Progenitor cell of endocrine pancreas (in vitro differentiated cells): ENCODE measurements at places on chromosomes 5 and 9.
A peak's percentile ranks its signal among the peaks of the same experiment; 100 is the strongest.

DNA sequence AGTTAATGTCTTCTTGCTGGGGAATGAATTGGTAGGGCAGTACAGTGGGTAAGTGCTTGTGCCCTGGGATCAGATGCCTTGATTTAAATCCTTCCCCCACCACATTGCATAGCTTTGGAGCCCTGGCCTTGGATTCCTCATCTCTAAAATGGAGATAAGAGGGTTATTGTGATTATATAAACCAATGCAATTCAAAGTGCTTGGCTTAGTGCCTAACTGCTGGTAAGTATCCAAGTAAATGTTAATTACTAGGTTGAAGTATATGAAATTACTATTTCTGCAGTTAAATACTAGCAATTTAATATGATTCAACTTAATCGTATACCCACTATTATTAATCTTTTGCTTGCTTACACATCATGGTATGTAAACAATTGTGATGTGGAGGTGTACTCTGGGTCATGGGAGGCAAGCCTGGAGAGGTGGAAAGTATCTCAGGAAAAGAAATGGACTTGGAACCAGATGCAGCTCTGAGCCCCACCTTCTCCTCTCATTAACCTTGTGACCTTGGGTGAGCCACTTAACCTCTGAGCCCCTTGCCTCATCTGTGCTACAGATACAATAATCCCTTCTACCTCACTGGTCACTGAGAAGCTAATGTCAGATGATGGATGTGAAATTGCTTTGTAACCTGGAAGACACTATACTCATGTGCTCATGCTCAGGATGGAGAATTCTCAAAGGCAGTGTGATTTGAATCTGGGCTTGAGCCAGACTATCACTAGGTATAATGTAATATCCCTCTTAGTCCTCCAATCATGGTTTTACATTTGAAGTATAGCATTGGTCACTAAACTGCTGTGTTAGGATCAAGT is 23.8 kb downstream of the NEUROG1 start:
- no peak for DNase-seq

- no peak for DNase-seq
These were observed 138.1 kb downstream of the MYO10 start for GRCh38 chr5:16797951-16798350.

DNA sequence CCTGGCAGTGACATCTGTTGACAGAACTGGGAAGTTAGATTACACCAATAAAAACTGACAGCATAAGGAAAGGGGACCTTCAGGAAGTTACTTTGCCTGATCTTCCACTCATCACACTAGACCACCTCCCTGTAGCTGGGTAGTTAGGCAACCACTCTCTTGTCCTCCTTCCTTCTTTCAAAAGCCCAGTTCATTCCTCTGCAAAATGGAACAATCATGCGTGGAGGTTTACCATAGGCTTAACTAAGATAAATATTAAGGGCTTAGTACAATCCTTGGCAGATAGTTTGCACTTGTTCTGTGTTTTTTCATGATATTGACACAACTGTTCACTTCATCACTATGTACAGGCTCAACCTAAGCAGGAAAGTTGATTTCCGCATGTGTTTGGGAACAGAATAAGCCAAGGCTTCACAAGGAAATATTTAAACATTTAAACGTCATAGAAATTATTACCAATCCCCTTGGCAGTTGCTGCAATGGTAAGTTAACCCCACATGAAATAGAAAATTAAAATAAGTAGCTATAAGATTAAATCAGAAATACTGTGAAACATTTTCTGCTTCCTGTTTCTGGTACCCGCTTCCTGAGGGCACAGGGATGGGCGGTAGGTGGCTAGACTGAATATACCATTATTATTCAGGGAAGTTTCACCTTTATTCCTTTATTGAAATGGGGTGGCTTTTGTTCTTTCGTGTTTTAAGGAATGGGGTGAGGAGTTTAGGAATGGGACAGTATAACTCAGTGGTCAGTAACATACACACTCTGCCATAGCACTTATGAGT is 9.9 kb upstream of the PTGER4 start:
- no peak for DNase-seq

DNA sequence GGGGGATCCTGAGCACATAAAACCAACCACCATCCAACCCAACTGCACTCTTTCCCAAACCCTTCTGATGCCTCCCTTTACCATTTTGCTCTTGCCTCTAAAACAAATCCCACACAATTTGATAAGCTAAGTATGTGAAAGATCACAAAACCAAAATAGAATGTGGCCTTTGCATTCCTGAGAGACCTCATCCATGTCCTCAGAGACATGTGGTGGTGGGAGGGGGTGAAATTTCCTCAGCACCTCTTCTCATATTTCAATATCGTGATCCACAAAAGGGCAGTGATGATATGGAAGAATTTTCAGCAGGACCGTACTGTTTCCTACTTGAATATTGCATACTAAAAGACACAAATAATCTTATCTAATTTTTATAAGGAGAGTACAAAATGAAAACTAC is 423.3 kb downstream of the TLE1 start:
- DNase-seq: no peak

DNA sequence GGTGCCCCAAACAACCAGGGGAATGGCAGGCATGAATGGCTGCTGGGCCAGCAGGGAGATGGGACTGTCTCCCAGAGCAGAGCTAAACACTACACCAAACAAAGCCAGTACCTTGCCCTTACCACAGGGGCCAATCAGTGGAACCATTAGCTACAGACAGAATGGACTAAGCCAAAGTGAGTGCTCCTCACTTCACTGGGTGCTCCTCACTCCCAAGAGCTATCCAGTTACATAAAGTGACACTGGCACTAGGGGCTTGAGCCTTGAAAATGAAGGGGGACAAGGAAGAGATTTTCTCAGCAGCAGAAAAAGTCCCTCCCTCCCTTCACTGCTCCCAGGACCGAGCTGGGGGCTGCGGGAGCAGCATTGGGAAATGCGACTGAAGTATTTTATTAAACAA is 110.9 kb upstream of the SHB start:
- DNase-seq: no peak

DNA sequence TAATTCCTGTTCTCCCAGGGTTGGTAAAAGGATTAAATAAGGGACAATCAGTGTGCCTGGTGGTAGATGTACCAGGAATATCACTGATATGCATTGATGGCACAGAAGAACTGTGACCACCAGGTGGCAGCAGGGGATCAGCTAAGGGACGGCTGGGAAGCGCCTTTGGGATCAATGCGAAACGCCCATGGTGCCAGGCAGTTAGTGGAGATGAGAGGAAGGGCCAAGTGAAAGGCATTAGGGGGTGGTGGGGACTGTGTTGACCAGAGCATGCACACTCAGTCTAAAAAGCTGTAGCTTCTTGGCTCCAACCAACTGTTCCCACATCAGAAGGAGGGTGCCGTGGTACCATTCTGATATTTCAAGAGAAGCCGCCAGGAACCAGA is 55.6 kb downstream of the ARHGEF37 start:
- peak; percentile 20 for DNase-seq

- DNase-seq: no peak
These were observed 137.7 kb downstream of the SYK start for GRCh38 chr9:90939351-90939750.

DNA sequence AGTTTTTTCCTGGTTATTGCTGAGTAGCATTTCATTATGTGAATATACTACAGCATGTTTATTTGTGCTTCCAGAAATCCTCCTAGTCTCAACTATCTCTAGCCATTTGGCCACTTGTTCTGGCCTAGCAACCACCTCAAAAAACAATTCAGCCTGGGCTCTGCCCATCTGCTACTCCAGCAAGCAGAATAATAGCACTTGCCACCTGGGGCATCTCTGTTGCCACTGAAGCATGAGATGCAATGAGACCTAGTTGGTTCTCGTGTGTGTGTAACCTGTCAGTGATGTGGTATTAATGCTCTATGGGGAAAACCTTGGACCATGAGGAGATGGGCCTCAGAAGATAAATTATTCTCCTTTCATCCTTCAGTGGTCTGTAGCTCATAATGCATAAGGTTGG is 129.5 kb downstream of the RNF180 start:
- no peak for DNase-seq

DNA sequence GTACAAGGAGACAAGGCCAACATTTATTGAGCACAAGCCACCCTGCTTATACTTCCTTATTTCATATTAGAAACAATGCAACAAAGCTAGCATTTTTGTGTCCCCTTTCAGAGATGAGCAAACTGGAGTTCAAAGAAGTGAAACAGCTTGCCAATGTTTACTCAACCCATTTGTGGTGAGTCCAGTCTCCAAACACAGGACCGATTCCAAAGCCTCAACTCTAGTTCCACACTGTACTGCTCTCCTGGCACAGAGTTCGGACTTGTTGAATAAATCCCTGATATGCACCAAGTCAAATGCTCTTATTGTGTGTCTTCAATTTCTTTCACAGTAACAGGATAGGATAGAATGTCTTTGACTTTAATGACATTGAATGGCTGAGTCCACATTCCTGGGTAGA is 604.8 kb upstream of the BRINP1 start:
- no peak for DNase-seq

GRCh38 chr5:71977311-71977710 is 130.0 kb upstream of the MAP1B start:
- DNase-seq: no peak

DNA sequence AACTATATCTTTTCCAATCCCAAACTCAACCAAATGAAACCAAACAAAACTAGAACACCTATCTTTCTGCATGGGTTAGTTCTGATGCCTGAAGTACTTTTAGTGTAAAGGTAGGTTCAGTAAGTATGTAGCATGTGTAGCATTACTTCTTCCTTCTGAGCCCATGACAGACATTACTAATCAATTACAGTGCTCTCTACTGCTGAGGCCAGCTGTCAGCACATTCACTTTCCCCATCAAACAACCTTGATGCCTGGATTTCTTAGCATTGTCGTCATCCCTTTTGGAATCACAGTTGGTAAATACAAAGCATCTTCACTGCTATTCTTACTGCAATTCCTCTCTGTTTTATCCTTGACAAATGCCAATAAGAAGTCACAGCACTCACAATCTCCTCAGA is 103.2 kb downstream of the PTTG1 start:
- no peak for DNase-seq

GRCh38 chr5:126499853-126500342 is 76.7 kb downstream of the GRAMD2B start:
- DNase-seq: no peak

DNA sequence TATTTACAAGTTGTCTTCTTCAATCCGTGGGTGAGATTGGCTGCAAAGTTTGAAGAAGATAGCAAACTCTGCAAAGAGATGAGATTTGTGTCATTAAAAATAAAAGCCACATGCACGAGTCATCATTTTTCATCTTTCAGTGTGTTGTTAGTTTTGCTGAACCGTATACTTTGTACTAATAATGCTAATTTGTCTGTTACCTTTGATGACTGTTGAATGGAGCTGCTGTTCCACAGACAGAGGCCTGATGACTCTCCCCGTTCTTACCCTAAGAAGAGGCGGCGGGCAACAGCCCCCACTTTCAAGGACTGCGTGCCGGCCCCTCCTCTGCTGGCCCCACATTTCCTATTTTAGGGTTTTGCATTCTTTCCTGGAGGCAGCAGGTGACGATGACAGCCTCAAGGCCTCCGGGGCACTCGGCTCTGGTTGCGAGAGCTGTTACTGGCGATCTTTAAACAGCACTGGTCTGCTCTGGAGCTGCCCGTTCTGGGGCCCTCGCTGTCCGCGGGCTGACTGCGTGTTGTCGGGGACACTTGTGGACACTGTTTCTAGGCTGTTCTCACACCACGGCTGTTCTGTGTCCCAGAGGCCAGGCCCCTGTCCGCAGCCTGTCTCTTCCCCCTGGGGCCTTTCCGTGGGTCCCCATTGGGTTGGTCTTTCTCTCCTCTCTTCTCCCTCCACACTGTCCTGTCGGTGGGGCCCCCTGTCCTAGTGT is 35.1 kb downstream of the NDUFS6 start:
- no peak for DNase-seq

- no peak for DNase-seq
These were observed 42.2 kb downstream of the ANKH start for GRCh38 chr5:14829396-14829795.

DNA sequence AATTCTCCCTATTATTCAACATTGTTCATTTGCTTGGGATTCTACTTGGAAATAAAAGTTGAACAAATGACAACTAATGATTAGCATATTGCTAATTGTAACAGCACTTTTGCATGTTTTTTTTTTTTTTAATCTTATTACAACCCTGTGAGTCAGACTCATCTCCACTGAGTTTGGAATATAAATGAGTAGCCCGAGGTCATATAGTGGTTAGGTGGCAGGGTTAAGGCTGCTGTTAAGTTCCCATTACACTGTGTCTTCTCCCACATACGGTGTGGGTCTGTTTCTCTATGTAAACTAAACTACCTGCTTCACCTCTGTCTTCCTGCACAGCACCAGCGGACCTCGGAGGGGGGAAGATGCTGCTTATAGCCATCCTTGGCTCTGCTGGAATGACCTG is 92.4 kb downstream of the EQTN start:
- DNase-seq: no peak

DNA sequence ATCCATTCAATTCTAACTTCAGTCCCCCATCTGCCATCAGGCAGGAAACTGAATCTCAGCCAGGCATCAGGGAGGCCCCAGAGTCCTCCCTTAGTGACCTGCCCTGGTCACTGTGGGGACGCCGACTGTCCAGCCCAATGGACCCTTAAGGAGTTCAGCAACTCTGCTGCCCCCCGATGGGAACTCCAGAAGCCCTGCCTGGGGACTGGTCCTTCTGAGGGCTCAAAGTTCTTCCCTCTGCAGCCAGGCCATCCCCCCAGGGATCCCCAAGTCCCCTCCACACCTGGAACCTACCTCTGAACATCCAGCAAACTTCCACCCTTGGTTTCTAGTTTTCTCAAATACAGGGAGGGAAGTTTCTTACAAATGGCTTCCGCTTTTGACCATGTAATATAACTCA is 76.8 kb downstream of the UBE2QL1 start:
- DNase-seq: no peak

DNA sequence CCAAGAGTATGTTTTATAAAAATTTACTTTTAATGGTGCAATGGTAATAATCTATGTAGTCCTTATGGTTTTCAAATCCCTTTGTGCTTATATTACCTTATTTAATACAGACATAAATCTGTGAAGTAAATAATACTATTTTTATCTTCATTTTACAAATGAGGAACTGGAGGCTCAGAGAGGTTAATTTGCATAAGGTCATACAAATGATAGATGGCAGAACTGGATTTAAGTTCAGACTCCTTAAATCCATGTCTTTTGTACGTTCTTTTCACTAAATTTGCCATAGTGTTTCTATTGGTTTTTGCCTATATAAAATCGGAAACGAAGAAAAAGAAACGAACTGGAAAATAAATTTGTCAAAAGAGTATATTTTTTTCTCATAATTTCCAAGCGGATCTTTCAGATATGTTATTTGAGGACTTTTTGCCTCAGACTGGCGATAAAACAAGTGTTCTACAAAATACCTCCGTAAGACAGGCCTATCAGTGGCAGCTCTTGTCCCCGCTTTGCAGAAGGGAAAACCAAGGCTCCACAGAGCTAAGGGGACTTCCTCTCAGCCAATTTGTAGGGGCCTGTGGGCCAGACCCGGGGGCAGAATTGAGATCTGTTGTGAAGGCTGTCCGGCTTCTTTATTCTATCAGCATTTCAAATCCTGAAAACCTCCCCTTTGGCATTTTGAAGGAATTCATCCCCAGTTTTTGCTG is 1.1 kb upstream of the TNFAIP8 start:
- DNase-seq: no peak

- DNase-seq: no peak
These were observed 10.2 kb upstream of the ATP6V0E1 start for GRCh38 chr5:172973127-172973916.
